Dermis blood vessel endothelial cell (primary cell): ENCODE measurements at places on chromosomes 6 and 20. TPM values are rescaled to one million over a fixed set of nuclear protein-coding genes. Genes with fewer than 3 reads are reported as not detected.

TRERF1 gene
- 0.05 and 0.17 TPM in 2 replicates for total RNA-seq

GLP1R gene
- not detected in 2 replicates for total RNA-seq

KHDC1L gene
- total RNA-seq: not detected in 2 replicates

C20orf141 gene
- not detected in 2 replicates for total RNA-seq

SOBP gene
- total RNA-seq: 0.42 and 1.0 TPM in 2 replicates

GHRH gene
- not detected in 2 replicates for total RNA-seq

BTNL2 gene
- total RNA-seq: not detected in 2 replicates

HSPA1L gene
- 0.51 and 0.85 TPM in 2 replicates for total RNA-seq
